KG1 (cell line): ENCODE measurements at places on chromosomes 5 and 9.
A peak's percentile ranks its signal among the peaks of the same experiment; 100 is the strongest.

DNA sequence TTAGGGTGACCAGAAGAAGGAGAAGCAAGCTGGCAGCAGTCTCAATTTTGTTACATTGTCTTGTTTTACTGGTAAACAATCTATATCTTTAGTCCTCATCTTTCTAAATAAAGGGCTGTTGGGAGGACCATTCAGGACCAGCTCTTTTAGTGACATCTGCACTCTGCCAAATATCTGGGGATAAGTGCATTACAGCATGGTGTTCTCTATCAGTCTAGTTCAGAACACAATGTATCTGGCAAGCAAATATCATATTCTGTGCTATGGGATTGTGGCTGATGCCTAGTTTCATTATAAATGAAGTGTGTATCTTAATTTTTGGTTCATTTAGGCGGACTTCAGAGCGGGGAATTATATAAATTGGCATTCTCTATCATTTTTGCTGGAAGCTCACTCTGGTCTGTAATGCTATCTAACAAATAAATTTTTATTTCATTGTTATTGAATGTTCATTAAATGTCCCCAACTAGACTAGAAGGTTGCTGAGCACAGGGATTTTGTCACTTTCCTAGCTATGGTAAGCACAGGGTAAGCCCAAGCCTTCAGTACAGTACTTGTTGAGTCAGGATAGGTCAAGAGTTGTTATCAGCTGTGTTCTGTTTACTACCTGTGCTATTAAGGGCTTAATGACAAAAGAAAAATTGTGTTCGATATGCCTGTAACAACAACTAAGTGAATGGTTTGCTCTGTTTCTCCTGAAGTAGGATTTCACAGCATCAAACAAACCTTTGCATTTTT, 11.9 kb downstream of the WDR31 start:
- no peak for DNase-seq

- DNase-seq: no peak
Observed at GRCh38 chr5:7622498-7622897, 226.6 kb downstream of the ADCY2 start.

GRCh38 chr9:16043756-16044578, 491.1 kb downstream of the CCDC171 start:
- DNase-seq: no peak

DNA sequence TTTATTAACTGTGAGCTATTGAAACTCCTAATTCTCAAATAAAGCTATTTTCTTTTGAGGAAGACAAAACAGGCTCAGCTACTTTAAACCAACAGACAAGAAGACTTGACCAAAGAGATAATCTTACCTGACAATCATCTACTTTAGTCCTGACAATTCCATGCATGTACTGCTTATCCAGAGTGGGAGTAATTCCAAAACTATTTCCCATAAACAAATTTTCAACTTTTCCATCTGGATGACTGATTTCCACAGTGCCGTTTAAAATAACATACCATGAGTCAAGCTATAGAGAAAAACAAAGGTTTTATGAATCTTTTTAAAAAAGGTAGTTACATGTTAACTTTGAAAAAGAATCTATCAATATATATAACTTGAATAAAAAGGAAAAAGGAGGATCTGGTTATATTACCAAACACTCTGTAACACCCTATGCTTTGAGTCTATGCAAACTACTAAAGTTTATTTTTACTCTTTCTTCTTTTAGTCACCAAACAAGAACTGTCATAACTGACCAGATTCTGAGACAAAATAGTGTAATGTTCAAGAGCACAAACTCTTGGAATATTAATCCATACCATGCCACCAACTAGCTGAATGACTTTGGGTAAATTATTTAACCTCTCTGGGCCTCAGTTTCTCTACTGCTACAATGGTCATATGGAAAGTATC, 129.7 kb downstream of the RAPGEF6 start:
- no peak for DNase-seq

GRCh38 chr5:16465544-16466432, at the start of gene ZNF622:
ZNF622 (minus strand) TSS chr5:16465800; CDS start chr5:16465665, 135 bp downstream.
- peak; percentile 89 for DNase-seq

GRCh38 chr5:141234109-141234667, 11.0 kb upstream of the PCDHB15 start:
- no peak for DNase-seq

- no peak for DNase-seq
Observed at GRCh38 chr5:138754699-138755057, 1.5 kb downstream of the CTNNA1 start.

DNA sequence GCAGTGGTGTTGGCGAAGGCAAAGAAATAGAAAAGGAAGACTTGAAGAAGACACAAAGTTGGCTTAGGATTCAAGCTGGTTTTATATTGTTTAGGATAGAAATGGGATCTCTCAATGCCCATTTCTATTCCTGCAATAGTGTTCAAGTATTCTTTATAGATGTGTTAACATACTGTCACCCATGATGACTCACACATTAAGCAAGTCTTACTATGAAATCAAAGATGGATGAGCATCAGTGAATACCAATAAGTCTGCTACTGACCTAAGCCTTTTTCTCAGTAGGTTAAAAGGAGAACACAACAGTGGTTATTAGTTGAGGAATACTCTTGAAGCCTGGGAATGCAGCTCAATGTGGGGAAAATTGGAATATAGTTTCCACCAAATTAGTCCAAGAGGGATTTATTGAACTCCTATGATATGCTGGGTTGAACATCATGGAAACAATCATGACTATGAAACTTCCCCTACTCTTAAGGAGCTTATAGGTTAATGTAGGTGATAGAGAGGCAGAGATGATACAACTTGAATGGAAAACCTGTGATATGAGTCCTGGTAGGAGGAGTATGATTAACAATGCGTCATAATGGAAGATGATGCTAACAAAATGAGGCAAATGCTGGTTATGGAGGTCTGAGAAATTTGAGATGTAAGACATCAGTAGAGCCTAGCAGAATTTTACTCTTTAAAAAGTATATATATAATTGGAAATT, 417.1 kb upstream of the DAP start:
- DNase-seq: no peak
